ENCODE measurements at places on chromosomes 1 and 21.

DNA sequence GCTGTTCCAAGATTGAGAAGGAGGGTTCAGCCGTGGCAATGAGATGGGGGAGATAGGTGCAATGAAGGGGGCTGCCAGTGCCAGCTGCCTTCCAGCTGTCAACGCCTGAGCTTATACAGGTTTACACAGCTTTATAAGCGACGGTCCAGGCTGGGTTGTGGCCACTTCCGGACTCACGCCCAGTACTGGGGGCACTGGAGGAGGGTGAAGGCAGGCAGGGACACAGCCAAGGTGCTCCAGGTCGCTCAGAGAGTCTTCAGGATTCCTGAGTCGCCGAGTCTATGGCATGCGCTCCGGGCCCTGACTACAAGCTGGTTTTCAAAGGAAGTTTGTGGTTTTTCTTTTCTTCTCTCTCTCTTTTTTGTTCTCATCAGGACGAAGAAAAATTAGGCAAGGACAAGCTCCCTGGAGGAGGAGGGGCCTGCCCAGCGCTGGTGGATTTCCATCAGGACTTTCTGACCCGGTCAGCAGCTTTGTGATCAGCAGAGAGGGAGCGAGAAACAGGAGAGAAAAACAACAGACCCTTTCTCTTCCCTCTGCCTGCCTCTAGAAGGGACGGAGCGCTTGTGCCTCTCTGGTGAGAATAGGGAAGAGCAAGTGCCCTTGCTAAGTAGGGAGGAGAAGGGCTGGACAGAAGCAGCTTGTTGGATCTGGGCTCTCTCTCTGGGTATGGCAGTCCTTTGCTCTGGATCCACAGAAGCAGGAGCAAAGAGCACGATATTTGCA lies at the start of gene MINDY1:
Gene MINDY1 (minus strand): TSS at position 576 of the 726 bp plus-strand sequence. CDS start 4,285 bp downstream, outside the sequence.
- no peak for DNase-seq

DNA sequence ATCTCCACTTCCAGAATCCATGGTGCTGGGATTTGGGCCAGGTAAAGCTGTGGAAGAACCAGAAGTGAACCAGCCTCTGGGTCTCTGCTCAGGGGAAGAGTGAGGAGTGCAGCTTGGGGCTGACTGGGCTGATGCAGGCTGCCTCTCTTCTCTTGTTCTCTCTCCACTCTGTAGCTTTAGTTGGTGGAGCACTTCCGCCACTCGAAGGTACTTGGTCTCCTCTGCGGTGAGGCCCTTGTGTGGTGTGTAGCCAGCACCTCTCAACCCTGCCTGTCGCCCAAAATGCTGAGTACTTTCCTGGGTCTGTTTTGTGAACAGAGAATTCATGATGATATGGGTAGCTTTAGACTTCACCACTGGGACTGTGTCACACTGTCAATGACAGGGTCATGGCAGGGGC lies 63.2 kb downstream of the URB2 start:
- DNase-seq, result no peak

- peak; percentile 77 for DNase-seq
Observed at GRCh38 chr1:155091071-155092051, 12.7 kb downstream of the EFNA3 start.

DNA sequence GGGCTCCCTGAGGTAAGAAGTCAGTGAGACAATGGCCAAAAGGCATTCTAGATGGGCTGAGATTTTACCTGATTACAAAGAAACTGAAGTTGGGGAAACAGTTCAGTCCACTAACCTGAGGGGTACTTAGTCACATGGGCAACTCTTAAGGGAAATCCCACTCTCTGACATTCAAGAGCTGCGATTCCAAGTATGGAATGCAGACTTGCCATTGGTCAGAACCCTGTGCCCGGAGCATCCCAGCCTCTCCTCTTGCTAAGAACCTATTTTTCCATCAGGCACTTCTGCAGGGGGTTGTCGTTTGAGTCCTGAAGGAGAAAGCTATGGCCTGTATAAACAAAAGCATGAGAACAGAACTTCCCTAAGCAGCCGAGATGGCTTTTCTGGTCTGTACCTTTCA lies 434.9 kb upstream of the DAB1 start:
- no peak for DNase-seq

- DNase-seq, result no peak
Observed at GRCh38 chr1:220528679-220529501, 954 bp downstream of the MARK1 start.

GRCh38 chr21:36260030-36260787 lies 59.8 kb upstream of the MORC3 start:
- peak; percentile 65 for DNase-seq

GRCh38 chr1:33640114-33640660 lies 167.7 kb downstream of the ZSCAN20 start:
- no peak for DNase-seq

DNA sequence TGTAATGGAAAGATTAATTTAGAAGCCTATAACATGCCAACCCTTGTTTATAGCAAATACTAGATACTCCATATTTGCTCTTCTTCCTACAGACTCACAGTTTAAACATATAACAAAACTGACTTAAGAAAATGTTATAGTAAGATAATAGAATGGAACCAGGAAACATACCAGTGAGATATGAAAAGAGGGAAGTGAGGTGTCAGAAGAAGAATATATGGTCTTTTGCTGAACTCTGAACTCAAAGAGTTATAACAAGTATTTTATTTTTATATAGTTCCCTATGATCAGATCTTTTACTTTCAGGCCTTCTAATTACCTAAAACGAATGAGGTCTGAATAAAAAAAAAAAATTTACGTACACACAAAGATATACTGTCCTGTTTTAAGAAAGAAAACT lies 20.9 kb downstream of the TMED5 start:
- no peak for DNase-seq

- no peak for DNase-seq
Observed at GRCh38 chr1:18410407-18410806, 70.3 kb upstream of the KLHDC7A start.

DNA sequence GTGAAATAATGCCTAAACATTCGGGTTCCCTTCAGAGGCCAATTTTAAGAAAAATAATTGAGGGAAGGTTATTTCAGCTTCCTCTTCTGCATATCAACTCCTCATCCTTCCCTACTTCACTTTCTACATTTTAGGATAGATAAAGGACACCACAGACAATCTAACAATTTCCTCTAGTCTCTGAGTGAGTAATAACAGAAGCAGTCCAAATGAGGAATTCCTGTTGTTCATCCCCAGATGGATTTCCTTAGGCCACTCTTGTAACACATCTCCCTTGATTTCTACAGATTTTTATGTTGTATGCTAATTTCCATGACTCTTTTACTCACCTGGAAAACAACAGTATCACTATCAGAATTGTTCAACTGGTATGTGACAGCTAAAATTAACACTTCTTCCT lies 87.7 kb upstream of the LYPLAL1 start:
- DNase-seq, result no peak

- no peak for DNase-seq
Observed at GRCh38 chr1:206002871-206003801, at the start of gene RAB7B. TSS of gene RAB7B (minus strand) at chr1:206003395. CDS start at chr1:205994135, 9,260 bp downstream.

All from CD8-positive, alpha-beta memory T cell (primary cell).